ENCODE measurements at places on chromosomes 1 and 21. TPM values are rescaled to one million over a fixed set of nuclear protein-coding genes. Genes with fewer than 3 reads are reported as not detected.

Gene AGBL4
- total RNA-seq: not detected

DNA sequence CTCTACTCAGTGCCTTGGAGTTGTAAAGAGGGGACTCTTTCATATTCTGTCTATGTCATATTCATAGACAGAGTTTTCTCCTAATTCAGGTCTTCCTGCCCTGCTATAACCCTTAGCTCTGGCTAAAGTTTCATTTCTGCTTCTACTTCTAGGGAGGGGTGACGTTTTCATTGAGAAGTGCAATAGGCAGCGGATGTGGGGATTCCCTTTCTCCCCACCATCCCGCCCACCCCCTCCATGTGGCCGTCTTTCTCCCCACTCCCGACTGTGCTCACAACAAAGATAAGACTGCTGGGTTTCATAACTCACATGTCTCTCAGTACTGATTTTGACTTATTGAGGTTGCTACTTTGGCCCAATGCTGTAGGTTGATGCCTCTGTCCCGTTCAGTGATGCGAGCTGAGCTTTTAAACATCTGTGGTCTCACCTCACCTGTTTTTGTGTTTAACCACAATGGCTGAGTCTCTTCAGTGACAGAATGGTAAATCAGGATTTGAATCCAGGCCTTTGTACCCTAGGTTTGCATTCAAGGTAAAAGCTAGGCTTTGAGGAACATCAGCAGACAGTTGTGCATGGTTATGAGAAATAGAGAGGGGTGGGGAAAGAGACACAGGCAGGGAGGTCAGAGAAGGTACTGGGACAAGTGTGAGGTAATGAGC, 7.8 kb upstream of the KIF14 start:
- DNase-seq: no peak

DNA sequence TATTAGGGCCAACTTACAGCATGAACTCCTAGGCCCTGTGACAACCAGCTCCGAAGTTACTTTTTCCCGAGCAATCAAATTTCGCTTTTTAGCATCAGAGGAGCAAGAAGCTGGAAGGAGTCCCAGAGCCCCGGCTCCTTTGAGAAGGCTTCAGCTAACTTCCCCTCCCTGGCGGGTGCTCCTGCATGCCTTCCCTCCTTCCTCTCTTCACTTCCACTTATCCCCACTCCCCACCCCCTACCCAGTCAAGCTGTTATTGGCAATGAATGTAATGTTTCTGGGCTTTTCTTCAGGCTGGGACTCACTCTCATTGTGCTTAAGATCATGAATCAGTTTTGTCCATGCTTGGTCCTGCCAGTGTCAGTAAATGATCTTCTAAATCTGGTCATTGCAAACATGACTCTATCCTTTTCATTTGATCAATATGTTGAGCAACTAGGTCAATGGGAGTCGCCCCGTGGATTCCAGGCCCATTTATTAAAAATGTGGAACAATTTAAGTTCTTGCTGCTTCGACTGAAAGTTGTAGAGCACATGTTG, 94.5 kb upstream of the TSPAN2 start:
- no peak for DNase-seq

- DNase-seq: no peak
Measured at GRCh38 chr1:7190261-7190660, 405.0 kb downstream of the CAMTA1 start.

DNA sequence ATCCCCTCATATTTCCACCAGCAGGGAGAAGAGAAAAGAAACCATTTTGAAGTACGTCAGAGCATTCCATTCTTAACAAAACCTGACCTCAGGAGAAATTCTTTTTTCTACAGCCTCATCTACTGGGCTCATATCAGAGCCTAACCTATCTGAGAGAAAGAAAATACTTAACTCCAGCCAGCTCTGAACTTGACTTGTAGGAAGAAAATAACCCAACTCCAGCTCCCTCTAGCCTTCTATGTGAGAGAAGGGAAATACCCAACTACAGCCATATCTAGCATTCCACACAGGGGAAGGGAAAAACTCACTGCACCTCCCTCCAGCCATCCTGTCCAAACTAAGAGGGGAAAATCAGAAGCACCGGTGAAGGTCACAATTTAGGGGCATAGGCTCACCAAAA, 57.7 kb downstream of the SPATA6 start:
- DNase-seq: no peak

- no peak for DNase-seq
Measured at GRCh38 chr1:75423616-75424015, 187.3 kb downstream of the SLC44A5 start.

DNA sequence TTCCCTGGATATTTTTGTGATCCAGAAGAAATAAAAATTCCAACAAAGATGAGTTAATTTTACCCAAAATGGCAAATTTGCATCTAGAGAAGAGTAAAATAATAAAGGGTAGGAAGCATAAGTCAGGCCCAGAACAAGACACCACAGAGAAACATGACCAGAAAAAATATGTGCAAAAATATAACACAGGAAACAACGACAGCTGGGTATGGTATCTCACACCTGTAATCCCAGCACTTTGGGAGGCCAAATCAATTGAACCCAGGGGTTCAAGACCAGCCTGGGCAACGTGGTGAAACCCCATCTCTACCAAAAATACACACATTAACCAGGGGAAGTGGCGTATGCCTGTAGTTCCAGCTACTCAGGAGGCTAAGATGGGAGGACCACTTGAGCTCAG, 39.7 kb upstream of the SDC3 start:
- no peak for DNase-seq

DNA sequence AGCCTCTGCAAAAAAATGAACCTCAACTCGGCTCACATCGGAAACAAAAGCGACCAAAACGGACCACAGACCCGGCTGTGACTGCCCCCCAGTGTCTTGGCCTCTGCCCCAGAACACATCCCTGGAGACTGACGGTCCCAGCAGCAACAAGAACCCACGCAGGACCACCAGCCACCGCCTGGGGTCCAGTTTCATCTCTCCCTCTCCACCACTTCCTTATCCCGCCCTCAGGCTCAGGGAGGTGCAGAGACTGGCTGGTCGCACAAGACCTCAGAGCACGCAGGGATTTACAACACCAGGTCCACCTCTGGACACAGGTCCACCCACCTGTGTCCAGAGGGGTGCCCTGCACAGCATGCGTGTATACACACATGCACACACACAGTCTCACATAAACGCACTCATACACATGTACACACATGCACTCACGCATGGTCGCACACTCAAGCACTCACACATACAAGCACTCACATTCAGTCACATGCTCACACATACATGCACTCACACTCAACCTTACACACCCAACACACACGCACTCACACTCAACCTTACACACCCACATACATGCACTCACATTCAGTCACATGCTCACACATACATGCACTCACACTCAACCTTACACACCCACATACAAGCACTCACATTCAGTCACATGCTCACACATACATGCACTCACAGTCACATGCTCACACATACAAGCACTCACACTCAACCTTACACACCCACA, 18.6 kb upstream of the TMEM52 start:
- no peak for DNase-seq

- no peak for DNase-seq
Measured at GRCh38 chr1:202438393-202439174, 90.1 kb downstream of the PPP1R12B start.
